ENCODE measurements at places on chromosomes 3 and 15. TPM values are rescaled to one million over a fixed set of nuclear protein-coding genes. Genes with fewer than 3 reads are reported as not detected.

- no peak for DNase-seq
Measured at GRCh38 chr3:107870096-107870495, 220.7 kb downstream of the CD47 start.

- DNase-seq = no peak
Measured at GRCh38 chr15:47517737-47518136, 199.6 kb upstream of the SEMA6D start.

DNA sequence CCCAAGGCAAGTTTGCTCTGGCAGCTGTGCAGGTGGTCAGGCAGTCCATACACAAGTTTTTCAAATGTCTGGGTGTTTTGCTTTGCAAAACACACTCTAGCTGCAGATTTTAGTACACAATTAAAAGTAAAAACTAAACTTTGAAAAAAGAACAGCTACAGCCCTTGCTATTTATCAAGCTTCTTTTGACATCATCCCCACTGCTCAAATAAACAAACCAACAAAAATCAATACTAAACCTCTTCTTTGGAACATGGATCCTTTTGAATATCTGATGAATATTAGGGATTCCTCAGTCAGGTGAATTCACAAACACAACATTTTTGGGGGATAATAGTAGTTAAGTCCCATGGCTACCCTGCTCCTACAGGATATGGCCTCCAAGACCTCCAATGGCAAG lies 249.2 kb downstream of the SUCLG2 start:
- no peak for DNase-seq

DNA sequence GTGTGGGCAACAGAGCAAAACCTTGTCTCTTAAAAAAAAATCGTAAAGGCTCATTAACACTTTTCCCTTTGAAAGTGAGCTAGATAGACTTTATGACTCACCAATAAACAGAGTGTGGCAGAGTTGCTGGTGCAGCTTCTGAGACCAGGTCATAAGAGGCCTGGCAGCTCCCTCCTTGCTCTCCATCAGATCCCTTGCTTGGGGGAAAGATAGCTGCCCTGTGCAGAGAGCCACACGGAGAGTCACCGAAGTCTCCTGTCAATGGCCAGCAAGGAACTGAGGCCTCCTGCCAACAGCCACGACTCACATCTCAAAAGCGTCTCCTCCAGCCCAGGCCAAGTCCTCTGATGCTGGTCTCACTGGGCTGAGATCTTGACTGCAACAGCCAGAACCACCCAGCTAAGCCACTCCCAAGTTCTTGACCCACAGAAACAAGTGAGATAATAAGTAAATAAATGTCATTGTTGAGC lies 8.7 kb upstream of the GP9 start:
- DNase-seq = no peak

DNA sequence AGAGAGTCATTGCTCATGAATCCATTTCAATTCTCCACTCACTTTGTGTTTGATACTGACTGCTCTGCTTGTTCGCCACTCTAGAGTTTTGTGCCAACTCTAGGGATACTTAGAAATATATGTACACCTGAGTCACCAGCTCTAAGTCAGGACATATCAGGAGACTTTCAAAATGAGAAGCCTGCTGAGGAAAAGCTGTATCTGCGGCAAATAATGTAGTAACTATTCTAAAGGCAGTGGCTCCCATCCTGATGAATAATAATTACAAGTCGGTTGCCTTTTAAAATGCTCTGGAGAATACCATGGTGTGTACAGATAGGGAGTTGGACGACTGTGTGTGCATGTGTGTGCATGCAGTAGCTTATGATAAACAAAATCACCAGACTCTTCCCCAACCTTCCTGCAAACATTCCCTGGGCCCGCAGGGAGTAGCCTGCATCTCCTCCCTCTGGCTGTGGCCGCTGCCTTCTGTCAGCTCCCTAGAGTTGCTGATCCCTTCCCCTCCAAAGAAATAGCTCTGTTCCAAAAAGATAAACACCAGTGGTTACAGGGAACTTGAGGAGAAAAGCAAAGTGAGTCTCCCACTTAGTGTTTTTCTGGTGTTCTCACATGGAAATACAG lies 346.3 kb upstream of the UMPS start:
- DNase-seq = no peak

- DNase-seq = peak; percentile 84
Measured at GRCh38 chr3:43894176-43895049, 203.7 kb downstream of the ABHD5 start.

- DNase-seq = no peak
Measured at GRCh38 chr3:11078826-11079515, 75.3 kb upstream of the HRH1 start.

- no peak for DNase-seq
Measured at GRCh38 chr3:177598097-177598833, 401.0 kb upstream of the TBL1XR1 start.

- DNase-seq = no peak
Measured at GRCh38 chr3:36893826-36894225, 51.0 kb downstream of the TRANK1 start.

DNA sequence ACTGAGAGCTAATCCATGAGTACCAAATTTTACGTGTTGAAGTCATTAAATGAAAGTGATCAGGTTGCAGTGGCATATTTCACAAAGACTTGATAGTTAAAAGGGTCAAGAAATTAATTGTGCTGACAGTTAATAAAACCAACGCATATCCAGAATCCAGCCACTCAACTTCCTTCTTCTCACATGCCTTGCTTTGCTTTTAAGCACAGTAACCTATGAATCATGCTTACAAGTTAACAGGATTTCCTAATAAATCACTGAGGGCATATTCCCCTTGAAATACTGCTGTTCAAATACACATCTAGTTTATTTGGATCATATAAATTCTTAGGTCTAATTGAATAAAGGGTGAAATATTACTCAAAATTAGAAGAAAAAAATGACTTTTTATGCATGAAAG lies 801.5 kb upstream of the EPHA6 start:
- DNase-seq = no peak

DNA sequence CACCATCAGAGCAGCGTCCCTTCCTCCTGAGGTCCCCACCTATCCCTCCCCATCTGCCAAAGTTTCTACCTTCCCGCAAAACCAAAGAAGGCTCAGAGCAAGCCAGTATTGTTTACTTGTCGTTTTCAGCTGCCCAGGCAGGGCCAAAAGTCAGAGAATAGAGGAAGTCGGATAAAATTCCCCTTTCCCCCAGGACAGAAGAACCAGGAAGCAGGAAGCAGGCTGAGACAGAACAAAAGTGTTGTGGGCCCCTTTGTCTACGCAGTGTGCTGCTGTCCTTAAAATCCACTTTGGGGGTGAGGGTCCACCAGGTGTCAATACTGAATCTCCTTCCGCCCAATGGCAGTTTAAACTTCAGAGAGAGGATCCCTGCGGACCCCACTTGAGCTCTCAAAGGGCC lies 18.5 kb upstream of the RPL32 start:
- peak; percentile 14 for DNase-seq

C3orf52 gene
- 4.8 TPM for total RNA-seq

ANKRD63 gene
- not detected for total RNA-seq

RPL32 gene
- 1,065 TPM for total RNA-seq

ATP10A gene
- not detected for total RNA-seq
